ENCODE measurements at places on chromosomes 13 and 19.

GRCh38 chr19:2055931-2056836 is 5.1 kb upstream of the MKNK2 start:
- no peak for DNase-seq

DNA sequence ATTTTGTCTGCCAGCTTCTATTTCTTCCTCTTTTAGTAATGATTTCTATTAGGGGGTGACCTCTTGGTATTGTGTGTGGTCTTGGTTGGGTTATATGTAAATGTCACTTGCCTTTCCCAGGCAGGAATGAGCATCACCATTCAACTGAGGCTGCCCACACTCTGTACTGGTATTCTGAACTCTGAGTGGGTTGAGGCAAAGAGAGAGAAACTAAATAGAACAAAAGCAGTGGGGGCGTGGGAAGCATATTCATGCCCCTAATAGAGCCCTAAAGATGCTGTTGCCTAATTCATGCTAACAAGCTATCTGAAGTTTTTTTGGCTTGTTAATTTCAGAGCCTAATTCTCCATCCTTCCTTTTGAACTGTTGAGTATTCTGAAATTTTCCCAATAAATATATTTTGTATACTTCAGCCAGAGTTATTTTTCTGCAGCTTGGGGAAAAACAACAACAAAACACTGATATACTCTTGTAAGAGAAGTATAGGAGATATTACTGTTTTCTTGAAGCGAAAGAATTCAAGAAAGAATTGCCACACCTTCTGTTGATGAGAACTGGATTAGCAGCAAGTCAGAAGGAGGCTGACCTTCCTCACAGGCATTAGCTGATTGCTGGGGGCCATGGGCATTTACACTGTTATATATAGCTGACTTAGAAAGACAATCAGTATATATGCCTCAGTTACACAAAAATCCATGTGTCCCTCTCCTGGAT is 315.8 kb upstream of the KLF12 start:
- no peak for DNase-seq

GRCh38 chr13:77384999-77385398 is 58.1 kb upstream of the MYCBP2 start:
- no peak for DNase-seq

DNA sequence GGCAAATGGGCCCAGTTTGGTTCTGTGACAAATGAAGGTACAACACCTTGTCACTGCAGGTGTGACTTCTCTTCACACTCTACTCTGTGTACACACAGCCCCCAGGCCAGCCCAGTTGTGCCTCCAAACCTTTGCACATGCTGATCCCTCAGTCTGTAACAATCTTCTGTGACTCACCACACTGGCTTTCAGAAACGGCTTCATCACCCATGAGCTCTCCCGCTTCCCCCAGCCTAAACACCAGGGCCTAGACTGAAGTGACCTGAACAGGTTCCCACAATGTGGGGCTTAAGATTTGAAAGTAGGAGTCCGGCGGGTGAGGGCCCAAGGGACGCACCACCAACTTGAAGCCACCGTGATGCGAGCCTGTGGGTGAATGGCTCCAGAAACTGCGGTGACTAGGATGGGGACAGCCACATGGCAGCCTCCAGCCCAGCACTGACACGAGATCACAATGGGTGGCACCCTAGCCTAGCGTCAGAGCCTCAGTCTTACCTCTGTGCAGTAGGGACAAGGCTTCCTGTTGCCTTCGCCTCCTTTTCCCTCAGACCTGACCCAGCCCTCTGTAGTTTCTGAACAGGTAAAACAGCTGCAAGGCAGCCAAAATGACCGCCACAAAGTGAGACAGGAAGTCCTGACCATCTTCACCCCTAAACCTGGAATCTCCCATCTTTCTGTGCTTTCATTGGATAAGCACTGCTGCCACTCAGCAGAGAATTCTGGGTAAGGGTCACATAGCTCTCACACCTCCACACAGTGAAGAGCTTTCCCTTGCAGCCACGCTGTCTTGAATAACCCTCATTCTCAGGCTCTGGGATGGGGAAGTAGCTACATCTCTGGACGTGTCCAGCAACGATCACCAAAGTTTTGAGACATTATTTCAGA is 34.2 kb upstream of the ZNF599 start:
- no peak for DNase-seq

GRCh38 chr13:79401259-79402070 is 4.6 kb downstream of the RBM26 start:
- DNase-seq = no peak

GRCh38 chr19:7874076-7874896 is at the start of gene PRR36:
Gene PRR36, minus strand, starts transcription at chr19:7874390. Its CDS starts 701 bp downstream, at chr19:7873689.
- DNase-seq = no peak

- no peak for DNase-seq
Measured at GRCh38 chr19:13082192-13083007, 20.3 kb downstream of the LYL1 start.

GRCh38 chr13:40345149-40345514 is 321.3 kb downstream of the FOXO1 start:
- no peak for DNase-seq

DNA sequence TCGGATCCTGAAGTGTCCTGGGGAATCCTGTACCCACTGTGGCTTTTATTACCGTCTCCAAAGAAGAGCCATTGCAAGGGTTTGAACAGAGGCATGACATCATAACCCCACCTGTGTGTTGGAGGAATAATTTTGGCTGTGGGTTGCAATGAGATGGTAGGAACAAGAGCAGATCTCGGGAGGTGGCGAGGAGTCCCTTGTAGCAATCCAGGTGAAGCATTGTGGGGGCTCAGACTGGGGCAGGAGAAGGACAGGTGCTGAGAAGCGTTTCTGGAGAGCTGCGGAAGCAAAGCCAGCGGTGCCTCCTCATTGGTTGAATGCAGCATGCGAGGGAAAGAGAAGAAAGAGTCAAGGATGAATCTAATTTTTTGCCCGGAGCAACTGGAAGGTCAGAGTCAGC is 382.4 kb downstream of the EFNB2 start:
- DNase-seq = no peak

- no peak for DNase-seq
Measured at GRCh38 chr13:108154421-108154858, 60.9 kb downstream of the LIG4 start.

DNA sequence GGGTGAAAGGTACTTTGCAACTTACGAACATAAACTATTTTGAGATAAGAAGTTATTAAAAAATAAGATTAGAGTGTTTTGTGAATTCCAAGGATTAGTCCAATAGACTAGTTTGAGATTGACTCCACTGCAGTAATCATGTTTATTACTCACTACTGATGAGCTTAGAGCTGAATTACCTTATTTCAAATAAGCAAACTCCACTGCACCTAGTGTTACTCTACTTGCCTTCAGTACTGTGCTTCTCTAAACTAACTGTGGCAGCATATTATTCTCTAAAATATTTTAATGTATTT is 111.7 kb downstream of the MIPEP start:
- no peak for DNase-seq

DNA sequence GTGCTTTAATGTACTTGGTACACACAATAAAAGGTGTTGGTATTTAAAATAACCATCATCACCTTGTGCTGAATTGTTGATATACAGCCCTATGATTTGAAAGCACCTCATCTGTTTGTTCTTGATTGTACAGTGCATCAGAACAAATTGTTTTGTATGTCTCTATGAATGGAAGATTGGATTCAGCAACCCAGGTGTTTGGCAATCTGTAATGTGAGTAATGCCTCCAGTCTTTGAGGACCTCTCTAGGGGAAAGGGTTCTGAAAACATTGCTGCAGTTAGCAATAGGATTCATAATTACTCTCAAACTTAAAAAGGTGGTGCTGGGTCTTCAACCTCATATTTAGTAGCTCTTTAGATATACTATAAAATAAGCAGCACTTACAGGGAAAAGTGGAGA is 341.8 kb downstream of the OXGR1 start:
- DNase-seq = no peak

GRCh38 chr13:58617880-58618665 is 986.5 kb downstream of the PCDH17 start:
- DNase-seq = no peak

DNA sequence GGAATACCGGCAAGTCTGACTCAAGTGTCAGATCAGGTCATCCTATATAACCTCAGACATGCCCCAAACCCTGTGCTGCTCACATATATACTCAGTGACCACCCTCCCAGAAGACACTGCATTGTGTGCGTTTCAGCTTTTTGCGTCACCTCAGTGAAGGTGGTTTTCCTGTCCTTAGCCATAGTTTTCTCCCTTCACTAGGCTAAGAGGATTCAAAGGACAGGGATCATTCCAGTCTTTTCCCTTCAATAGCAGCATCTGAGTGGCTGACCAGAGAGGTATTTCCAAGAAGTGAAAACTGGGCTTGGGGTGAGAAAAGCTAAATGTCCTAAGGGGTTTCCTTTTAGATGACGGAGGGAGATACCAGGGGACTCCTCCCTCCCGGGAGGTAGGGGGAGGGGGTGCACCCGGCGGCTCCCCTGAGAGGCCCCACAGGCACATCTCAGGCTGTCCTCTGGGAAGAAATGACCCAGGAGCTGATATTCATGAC is 12.7 kb upstream of the OR10H1 start:
- no peak for DNase-seq

DNA sequence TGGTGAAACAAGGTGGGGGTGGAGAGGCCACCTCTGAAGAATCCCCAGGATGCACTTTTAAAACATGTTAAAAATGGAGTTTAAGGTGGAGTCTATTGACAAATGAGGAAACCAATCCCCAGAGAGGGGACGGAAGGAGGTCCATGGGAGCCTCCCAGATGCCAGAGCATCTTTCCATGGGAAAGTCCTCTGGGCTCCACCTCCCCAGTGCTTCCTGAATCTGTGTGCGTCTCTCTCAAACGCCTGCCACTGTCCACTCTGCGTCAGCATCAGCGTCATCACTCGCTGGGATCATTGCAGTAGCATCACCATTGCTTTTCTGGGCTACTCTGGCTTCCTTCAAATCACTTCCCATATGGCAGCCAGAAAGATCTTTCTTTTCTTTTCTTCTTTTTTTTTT is 6.2 kb downstream of the GPR4 start:
- no peak for DNase-seq

DNA sequence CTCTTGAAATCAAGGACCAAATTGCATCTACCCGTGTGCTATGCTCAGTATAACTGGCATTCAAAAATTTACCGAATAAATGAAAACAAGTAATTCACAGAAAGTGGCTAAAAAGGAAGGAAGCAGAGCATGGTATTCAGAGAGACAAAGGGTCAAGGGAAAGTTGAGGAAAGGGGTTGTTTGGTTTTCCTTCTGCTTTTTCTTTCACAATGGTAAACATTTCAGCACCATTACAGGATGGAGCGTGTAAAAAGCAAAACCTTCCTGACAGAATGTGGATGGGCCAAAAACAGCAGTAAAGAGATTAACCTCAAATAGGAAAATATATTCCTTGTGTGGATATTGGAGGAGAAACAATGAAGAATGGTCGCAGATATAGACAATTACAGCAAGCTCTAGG is 14.8 kb downstream of the DIAPH3 start:
- DNase-seq = no peak

GRCh38 chr19:13169769-13170168 is 19.6 kb downstream of the IER2 start:
- DNase-seq = no peak

- no peak for DNase-seq
Measured at GRCh38 chr19:33394723-33395560, 21.4 kb downstream of the CEBPG start.

DNA sequence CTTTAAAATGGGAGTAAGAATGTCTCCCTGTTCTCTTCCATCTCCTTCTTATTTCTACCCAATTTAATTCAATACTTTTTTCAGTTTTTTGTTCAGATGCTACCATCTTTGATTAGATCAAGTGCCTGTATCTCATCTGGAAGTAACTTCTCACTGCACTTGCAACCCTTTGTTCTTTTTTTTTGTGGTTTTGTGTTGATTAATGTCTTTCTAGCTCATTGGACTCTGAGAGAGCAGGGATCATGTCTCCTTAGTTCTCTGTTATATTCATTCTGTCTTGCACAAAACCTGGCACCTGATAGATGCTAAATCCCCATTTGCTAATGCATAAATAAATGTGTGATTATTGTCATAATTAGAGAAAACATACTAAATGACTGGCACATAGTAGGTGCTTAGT is 834 bp upstream of the ITGBL1 start:
- DNase-seq = no peak

DNA sequence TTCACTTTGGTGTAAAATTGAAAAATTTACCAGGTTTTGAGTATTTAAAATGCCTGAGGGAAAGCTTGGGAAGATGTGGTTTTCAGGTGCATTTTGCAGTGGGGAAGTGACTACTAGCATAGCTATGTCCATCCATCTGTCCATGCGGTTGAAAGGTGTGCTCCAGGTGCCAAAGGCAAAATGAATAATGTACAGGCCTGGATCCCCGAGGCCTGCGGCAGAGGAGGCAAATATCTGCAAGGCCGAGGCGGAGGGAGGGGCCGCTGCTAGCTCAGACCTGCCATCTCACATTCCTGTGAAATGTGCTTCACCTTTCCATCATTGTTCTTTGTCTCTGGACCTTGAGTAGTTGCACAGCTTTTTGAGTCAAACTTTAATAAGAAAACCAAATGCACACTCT is 65.5 kb downstream of the ERCC5 start:
- no peak for DNase-seq

- no peak for DNase-seq
Measured at GRCh38 chr19:35828692-35829301, 16.2 kb upstream of the PRODH2 start.

- no peak for DNase-seq
Measured at GRCh38 chr13:111119966-111120365, 4.9 kb downstream of the ARHGEF7 start.

- DNase-seq = peak; percentile 40
Measured at GRCh38 chr19:2494447-2495129, 18.7 kb downstream of the GADD45B start.

DNA sequence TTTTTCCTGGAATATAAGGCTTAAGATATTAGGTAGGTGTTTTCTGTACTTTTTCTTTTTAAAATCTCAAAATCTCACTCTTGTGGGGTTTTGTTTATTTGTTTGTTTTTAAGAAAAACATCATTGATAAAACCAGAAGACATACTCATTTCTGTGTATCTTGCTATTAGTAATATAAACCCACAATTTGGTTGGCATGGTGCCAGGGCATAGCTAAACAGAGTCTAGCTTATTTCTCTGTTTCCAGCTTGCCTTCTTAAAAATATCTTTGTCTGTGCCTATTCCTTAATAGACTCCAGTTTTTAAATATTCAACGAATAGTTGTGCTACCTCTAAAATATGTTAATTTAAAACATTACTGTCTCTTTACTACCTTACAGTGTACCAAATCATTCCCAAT is 1121.9 kb upstream of the PCDH20 start:
- no peak for DNase-seq

- DNase-seq = no peak
Measured at GRCh38 chr13:82305588-82305987, 1576.7 kb downstream of the SLITRK1 start.

Data from stimulated activated naive CD4-positive, alpha-beta T cell treated with Interleukin-2 at 50 U/mL for 16 hours (primary cell).